ENCODE measurements at places on chromosomes 16 and 17.

GRCh38 chr17:67769231-67769630, 51.5 kb downstream of the NOL11 start:
- no peak for DNase-seq

- DNase-seq: no peak
These were observed 7.2 kb downstream of the SOX9 start for GRCh38 chr17:72128039-72128438.

DNA sequence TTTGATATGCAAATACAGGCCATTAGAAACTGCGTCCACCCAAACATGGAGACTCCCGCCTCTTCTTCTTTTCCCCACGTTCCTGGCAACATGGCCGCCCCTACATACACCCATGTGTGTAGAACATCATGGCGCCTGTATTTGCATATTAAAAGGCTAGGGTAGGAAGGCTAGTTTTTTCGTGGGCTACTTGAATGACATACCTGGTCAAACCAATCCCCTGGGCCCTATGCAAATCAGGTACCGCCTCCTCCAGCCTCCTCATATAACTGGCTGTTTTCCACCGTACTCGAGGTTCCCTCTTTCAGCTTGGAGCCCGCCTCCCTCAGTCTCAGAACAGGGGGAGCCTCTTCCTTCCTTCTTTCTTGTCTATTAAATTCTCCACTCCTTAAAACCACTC, 840 bp upstream of the CD300LB start:
- no peak for DNase-seq

DNA sequence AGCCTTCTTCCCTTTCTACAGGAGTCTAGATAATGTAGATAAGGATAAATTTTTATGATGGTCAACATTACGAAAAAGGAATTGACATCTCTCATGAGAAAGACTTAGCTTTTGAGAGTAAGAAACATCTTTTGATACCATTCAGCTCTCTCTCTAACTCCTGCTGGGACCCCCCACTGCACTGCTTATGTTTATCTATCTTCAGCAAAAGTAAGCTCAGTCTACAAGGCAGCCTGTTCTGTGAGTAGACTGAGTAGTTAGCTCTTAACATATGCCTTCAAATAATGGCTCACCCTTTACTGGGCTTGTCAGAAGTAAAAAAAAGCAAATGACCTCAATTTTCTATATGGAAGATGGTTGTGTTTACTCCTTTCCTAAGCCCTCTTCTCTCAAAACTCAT, 372.2 kb upstream of the CDH11 start:
- no peak for DNase-seq

- DNase-seq: no peak
These were observed 223.9 kb downstream of the ZFHX3 start for GRCh38 chr16:72824027-72824426.

All from stimulated activated CD4-positive, alpha-beta T cell treated with anti-CD3 and anti-CD28 coated beads, Interleukin-12 subunit alpha, Interleukin-12 subunit beta, amount 100 ng/mL, for 4 hours (primary cell).